ENCODE measurements at places on chromosomes 2 and 18.

GRCh38 chr2:240686460-240686859, 3.8 kb upstream of the AQP12B start:
- no peak for DNase-seq

- DNase-seq: peak; percentile 93
These were observed at the start of gene ANKAR for GRCh38 chr2:189674374-189675112. Gene ANKAR (plus strand): TSS chr2:189674670. CDS start chr2:189676491, 1,821 bp downstream.

- peak; percentile 30 for DNase-seq
These were observed 207.5 kb downstream of the SPP2 start for GRCh38 chr2:234257859-234258561.

DNA sequence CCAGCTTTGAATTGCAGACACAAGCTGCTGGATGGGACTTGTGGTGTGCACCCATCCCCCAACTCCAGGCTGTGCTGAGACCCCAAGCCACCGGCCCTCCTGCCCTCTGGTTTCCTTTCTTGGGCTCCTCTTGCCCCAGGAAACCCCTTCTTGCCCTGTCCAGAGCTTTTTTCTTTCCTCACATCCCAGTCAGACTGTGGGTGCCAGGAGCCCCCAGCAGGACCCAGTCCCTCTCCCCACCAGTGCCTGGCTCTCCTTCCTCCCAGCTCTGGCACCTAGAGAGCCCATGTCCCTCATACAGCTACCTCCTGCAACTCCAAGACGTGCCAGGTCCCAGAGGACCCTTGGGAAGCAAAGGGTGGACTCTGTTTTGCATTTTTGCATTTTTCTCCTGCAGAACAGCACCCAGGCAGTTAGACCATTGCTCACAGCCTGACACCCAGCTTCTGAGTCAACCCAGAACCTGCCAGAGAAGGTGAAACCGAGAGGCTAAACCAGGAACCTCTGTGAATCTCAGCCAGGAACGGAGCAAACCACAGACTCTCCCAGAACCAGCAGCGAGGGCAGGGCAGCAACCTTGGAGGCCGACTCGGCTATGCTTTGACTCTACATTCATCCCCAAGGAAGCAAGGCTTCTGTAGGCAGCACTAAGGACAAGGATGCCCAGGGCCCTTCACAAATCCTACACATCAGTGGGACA, 221.1 kb downstream of the ANAPC1 start:
- DNase-seq: no peak

- no peak for DNase-seq
These were observed 49.6 kb downstream of the KIF5C start for GRCh38 chr2:148924514-148925178.

DNA sequence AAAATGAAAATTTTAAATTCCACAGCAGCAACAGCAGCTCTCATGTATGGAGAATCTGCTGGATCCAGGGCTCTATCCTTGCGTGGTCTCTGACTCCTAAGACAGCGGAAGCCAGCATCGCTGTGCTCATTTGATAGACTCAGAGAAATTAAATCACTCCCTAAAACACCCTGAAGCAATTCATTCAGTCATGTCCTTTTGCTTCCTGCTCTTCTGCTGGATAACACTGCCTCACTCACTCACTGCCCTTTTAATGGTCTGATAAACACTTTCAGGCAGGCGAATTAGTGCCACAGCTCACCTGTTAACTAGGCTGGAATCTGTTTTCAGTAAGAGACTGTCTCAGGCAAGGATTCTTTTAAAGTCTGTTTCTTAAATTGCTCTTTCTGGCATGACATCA, 10.0 kb downstream of the WIPF1 start:
- DNase-seq: no peak

- no peak for DNase-seq
These were observed 18.3 kb downstream of the RNF138 start for GRCh38 chr18:32110005-32110404.

DNA sequence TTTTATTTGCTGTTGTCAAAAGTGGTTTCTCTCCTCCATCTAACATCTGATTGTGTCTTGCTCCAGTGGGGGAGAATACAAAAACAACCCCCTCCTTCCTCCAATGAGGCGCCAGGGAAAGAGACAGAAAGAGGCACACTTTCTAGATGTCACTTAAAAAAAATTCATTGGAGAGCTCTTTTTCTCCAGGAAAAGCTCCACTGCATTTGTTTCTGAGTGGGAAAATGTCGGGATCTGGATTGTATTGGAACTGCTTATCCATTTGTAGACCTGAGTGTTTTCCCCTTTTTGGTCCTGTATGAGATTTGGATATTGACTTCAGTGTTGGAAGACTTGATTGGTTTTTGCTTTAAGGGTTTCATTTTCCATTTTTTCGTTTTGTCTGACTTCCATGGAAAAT, 995 bp downstream of the MBD5 start:
- no peak for DNase-seq

- no peak for DNase-seq
These were observed 51.8 kb upstream of the RAB27B start for GRCh38 chr18:54776282-54776977.

- DNase-seq: peak; percentile 27
These were observed 174.2 kb downstream of the MIB1 start for GRCh38 chr18:21914739-21915319.

GRCh38 chr2:70188460-70188859, 2.4 kb downstream of the C2orf42 start:
- no peak for DNase-seq

- no peak for DNase-seq
These were observed at the start of gene L3MBTL4 for GRCh38 chr18:6414723-6415417. Gene L3MBTL4 (minus strand): TSS chr18:6414911. CDS start chr18:6311625, 103,286 bp downstream.

- no peak for DNase-seq
These were observed 65.5 kb upstream of the GPC1 start for GRCh38 chr2:240369801-240370585.

GRCh38 chr18:43620936-43621335, 343.6 kb upstream of the SYT4 start:
- DNase-seq: no peak

- no peak for DNase-seq
These were observed 112.6 kb downstream of the EHBP1 start for GRCh38 chr2:62817995-62818713.

GRCh38 chr2:11768946-11769345, 22.5 kb downstream of the LPIN1 start:
- no peak for DNase-seq

DNA sequence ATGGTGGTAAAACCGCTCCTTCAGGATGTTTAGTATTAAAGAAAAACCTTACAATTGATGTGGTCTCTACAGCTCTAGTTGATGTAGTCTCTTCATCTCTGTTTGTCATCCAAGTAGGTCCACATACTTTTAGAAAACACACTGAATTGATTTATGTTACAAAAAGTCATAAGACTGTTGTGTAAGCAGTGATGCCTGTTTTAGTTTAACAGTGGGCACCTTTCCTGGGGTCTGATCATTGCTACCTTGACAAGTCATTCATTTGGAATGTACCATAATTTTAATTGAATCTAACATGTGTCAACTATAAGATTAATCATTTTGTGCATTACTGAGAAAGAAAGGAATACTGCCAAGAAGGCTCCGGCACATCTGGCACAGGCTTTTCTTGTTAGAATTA, 34.3 kb downstream of the GIGYF2 start:
- DNase-seq: no peak

DNA sequence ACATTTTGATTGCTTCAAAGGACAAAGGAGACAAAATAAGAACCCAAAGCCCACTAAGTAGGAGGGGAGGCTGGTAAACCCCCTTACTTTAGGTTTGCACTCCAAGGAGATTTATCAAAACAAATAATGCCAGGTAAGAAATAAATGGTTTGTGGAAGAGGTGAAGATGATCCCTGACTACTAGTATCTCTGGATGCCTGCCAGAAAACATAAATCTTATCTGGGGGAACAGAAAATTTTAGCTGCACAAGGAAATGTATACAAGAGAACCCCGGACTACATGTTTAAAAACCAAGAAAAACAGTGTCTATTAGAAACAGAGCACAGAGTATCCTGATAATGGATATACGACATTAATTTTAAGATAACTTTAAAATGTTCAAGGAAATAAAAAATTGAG, 114.1 kb downstream of the TRABD2A start:
- DNase-seq: no peak

DNA sequence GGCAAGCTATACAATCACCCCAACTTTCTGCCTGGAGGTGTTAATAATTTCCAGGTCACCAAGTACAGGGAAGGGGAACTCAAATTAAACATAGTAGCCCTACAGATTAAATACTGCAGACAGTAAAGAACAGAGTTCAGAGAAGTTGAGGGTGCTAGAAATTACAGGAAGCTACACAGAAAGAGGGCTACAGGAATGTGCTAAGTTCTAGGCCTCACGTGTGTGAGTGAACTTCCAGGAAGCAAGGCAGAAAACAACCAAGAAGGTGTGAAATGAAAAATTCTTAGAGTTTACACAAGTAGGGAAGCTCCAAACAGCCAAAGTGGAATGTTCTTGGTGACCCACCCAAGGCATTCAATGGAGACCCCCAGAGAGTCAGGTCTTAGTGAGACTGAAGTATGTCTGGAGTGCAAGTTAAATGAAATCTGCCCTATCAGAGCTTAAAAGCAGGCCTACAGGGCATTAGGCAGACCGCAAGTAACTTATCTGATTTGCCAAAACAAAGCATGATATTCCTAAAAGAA, 58.1 kb upstream of the RNU4ATAC start:
- no peak for DNase-seq

DNA sequence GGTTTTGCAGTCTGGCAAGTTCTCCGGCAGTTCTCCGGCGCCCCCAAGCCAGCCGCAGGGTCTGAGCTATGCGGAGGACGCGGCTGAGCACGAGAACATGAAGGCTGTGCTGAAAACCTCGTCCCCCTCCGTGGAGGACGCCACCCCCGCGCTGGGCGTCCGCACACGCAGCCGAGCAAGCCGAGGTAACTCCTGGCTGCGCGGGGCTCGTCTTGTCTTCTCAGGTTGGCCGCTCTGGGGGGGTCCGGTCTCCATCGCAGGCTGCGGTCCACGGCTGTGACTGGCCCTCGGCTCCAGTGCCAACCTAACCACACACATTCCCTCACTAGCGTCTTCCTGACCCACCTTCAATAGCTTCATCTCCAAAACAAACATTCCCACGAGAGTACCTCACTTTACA, 68.2 kb downstream of the TPGS2 start:
- no peak for DNase-seq

DNA sequence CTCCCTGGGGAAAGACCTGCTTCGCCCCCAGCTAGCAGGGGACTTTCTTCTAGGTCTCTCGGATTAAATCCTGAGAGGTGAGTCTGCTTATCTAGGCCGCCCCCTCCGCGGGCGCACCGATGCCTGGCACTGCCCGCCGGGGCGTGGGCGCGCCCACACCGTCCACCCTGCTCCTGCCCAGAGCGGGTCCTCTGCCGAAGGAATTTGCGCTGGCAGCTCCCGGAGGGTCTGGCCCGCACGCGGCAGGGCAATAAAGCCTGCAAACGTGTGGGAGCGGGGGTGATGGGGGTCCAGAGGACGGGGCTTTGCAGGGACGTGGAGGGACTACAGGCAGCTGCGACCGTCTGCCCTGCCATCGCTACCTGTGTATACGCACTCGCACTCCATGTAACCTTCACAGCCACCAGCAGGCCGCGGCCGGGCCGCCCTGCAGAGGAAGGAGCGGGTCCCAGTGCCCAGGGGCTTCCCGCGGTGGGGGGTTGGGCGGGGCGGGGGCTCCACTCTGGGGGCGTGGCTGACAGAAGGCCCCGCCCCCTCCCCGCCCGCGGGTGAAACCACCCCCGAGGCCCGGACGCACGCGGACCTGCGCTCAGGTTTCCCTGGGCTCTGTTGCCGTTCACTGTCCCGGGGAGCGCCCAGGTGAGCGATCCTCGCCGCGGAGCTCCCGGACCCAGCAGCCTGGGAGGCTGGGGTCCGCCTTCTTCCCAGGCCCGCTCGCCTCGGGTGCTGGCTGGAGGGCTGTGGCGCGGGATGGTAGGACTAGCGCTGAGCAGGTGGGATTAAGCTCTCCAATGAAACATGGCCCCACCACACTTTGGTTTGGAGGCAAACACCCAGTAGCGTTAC, 174.5 kb upstream of the HS6ST1 start:
- DNase-seq: no peak

GRCh38 chr18:56161566-56162260, 476.7 kb downstream of the TXNL1 start:
- DNase-seq: no peak

DNA sequence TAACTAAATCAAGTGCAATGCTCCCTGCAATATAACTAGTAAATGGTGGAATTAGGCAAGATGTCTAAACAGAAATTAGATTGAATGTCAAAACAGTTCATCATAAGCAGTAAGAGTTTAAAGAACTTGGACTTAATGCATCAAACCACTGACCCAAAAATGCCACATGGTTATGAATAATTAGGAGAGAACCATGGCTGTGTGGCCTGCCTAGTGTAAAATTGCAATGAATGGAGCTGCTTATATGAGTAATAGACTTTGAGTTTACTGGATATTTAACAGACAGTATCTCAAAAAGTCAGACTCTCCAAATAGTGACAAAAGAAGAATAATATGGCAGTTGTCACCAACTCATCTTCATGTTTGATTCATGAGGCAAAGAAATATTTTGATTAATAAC, 101.6 kb upstream of the COL5A2 start:
- DNase-seq: no peak

DNA sequence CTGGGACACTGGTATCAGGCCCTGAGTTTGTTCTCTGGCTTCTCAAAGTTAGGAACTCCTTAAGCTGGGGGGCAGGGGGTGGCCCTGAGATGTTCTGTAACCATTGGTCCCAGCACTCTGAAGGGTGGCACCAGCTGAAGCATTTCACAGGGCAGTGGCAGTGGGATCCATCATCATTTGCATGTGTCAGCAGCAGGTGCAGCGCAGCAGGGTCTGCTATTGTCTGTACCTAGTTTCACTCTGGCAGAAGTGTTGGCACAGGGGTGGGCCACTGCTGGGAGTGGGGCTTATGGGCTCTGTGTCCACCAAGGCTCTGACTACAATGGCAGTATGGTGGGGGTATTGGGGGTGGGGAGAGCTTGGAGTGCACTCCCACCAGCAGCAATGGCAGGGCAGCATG, 460.4 kb upstream of the ZNF804A start:
- DNase-seq: no peak

DNA sequence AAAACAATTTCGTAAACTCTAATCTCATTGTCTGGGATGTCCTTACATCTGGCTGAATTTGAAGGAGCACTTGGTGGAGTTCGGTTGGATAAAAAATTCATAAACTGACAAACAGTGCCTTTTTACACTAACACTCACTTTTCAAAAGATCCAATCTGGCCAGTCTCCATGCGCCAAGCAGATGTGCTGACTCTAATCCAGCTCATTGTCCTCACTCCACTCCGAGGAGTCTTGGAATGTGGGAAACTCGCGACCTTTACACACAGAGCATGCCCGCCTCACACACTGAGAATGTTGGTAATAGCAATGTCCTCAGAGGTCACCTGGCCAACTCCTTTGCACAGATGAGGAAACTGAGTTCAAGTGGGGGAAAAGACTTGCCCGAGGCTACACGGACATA, 66.8 kb downstream of the XDH start:
- no peak for DNase-seq

- DNase-seq: no peak
These were observed 38.1 kb upstream of the HNRNPA3 start for GRCh38 chr2:177174486-177174885.

Measured in glutamatergic neuron (in vitro differentiated cells).